ENCODE measurements at places on chromosomes 3 and 15. TPM values are rescaled to one million over a fixed set of nuclear protein-coding genes. Genes with fewer than 3 reads are reported as not detected.

GRCh38 chr15:68277131-68277602, 378 bp upstream of the FEM1B start:
- DNase-seq = peak; percentile 63

Gene CAND2
- polyA plus RNA-seq = 38.0 TPM

Gene CXCR6
- polyA plus RNA-seq = 2.1 TPM

Gene LCMT2
- 9.1 TPM for polyA plus RNA-seq

DNA sequence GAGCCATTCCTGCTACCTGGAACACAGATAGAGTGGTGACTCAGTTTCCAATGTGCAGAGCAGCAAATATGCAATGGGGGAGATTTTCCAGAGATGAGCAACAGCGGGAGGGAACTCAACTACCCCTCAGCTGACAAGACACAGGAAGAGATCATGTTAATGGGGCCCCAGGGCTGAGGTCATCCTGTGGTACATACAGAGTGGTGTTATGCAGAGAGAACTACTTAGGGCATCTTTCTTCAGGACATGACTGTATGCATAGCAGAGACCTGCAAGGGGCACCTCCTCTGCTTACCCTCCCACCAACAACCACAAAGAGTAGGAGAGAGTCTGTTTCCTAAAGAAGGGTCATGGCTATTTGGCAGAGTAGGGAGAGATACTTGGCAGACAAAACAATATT, 6.8 kb upstream of the TBC1D5 start:
- DNase-seq = no peak

Gene GOLGA8S
- 15.5 TPM for polyA plus RNA-seq

- DNase-seq = no peak
These were observed 53.9 kb downstream of the BOC start for GRCh38 chr3:113265231-113265630.

Gene TIMP4
- polyA plus RNA-seq = 0.95 TPM

GRCh38 chr15:63896336-63897115, 62.8 kb upstream of the HERC1 start:
- DNase-seq = peak; percentile 50

Gene RAD18
- polyA plus RNA-seq = 7.6 TPM

- no peak for DNase-seq
These were observed 24.0 kb downstream of the TGFBR2 start for GRCh38 chr3:30630238-30631030.

GRCh38 chr15:43930556-43930955, 103.8 kb downstream of the WDR76 start:
- DNase-seq = no peak

Gene NANOGP8
- 1.1 TPM for polyA plus RNA-seq

Gene SLC9C1
- 20.0 TPM for polyA plus RNA-seq

GRCh38 chr3:179247289-179248015, 3.5 kb downstream of the KCNMB3 start:
- DNase-seq = no peak

DNA sequence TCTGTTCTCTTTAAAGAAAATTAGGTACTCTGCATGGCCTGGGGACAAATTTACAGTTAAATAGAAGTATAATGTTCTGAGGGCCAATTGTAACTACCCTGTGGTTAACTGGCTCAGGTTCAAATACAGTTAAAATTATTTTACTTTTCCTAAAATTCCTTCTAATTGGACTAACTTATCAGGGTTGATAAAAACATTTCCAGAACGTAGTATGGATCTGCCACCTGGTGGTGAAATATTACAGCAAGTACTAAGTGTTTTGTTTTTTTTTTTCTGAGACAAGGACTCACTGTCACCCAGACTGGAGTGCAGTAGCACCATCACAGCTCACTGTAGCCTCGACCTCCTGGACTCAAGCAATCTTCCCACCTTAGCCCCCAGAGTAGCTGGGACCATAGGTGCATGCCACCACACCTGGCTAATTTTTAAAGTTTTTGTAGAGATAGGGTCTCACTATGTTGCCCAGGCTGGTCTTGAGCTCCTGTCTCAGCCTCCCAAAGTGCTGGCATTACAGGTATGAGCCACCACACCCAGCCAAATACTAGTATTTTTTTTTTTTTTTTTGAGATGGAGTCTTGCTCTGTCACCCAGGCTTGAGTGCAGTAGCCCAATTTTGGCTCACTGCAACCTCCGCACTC, 29.2 kb downstream of the NEO1 start:
- DNase-seq = peak; percentile 48

- DNase-seq = no peak
These were observed 851 bp upstream of the DCBLD2 start for GRCh38 chr3:98902351-98902740.

DNA sequence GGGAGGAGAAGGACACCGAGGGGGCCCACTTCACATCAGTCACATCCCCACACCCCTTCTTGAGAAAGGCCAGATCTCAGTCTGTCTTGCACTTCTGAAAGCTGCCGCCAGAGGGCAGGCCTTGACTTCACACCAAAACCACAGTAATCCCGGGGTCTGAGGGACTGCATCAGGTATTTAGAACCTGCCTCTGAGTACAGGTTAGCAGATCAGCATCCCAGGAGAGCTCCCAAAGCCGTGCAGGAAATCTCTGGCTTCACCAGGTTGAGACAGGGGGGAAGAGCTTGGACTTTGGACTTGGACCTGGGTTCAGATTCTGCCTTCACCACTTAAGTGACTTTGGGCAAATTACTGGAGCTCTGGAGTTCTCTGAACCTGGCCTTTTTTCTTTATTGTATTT, 50.3 kb downstream of the LHFPL4 start:
- peak; percentile 91 for DNase-seq

Measured in testis (tissue), 5 donors.